Right renal cortex interstitium (tissue), 3 donors: ENCODE measurements at places on chromosomes 2 and 18. TPM values are rescaled to one million over a fixed set of nuclear protein-coding genes. Genes with fewer than 3 reads are reported as not detected.

GRCh38 chr2:54555318-54555837 lies 99.3 kb downstream of the SPTBN1 start:
- no peak for DNase-seq

DNA sequence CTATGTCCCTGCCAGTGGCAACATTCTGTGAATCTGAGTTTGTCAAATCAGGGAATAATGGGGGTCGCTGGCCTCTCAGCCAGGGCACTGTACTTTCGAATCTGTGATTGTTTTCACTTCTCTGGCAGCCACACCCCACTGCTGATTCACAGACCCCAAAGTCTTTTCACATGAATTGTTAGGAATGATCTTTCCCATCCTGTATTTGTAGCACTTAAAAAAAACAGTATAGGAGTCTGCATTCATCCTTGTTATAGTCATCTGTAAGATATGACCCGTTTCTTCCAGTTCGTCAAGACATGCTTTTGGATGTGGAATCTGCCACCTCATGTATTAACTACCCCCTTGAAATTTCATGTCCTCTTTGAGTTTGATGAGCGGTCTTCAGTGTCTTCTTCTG lies 928 bp downstream of the NAGK start:
- no peak for DNase-seq

DNA sequence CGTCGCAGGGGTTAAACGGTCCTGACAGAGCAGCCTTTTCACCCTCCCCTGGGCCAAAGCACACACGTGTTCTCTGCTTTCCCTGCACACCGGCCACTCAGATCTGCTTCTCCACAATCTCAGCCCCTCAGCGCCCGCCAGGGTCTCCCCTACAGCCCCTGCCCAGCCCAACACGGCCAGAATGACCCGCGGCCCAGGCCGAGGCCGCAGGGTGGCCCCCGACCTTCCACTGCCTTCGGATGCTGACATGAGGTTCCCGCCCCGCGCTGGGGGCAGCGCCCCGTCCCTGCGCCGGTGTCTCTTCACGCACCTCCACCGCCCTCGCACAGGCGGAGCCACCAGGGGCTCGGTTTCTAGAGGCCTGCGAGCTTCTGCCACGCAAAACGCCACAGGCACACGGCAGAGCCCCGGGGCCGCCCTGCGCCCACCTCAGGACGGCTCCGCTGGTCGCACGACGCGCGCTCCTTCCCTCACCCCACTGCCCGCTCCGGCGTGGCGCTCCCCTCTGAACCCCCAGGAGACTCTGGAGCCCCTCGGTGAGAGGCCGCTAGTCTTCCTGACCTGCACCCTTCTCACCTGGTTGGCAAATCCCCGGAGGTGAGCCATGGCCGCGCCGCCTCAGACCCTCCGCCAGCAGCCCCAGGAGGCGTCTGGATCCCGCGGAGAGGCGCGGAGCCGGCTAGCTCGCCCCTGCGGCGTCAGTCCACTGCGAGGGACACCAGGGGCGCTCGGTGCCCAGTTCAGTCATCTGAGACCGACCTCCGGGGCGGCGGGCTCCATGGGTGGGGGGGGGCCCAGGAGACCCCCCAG lies 749 bp downstream of the STK25 start:
- DNase-seq = no peak

DNA sequence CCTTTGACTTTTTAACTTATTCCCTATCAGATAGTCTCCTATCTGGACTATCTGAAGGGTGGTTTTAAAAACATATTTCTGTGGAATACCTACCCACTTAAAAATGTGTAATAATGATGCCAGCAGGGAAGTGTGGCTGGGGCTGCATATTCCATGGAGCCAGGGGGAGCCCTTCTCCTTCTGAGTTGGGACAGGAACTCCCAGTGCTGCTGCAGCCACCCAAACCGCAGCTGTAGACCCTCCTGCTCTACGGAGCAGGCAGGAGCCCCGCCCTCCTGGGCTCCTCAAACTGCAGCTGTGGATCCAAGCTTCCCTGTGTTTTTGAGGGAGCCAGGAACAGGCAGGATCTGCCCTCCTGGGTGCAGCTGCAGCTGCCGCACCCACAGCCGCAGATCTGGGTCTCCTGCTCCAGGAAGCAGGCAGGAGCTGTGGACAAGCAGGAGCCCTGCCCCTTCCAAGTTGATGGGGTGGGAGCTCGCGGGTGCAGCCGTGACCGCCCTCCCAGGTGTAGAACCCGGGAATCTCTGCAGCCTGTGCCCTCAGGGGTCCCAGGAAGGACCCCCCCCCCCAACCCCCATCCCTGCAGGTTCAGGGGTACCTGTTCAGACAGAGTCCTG lies 57.8 kb downstream of the PDK1 start:
- no peak for DNase-seq

GRCh38 chr2:152410165-152410597 lies 75.2 kb downstream of the FMNL2 start:
- no peak for DNase-seq

DNA sequence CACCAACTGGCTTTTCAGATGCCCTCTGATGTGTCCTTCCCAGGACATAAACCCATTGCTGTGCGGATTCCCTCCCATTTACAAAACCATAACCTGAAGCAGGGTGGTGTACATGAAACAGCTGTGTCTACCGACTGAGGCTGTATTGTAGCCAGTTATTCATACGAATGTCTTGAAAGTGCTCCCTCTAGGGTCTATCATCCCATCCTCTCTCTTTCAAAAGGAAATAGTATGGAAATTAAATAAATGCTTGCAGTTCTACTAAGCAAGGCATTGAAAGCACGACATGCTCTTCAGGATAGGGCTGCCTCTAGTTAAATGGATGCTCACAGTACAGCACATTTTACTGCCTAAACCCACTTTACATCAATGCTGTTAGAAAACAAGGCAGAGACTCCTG lies 112.2 kb upstream of the PXDN start:
- no peak for DNase-seq

- DNase-seq = no peak
These were observed 672.8 kb upstream of the ID2 start for GRCh38 chr2:8009010-8009597.

DNA sequence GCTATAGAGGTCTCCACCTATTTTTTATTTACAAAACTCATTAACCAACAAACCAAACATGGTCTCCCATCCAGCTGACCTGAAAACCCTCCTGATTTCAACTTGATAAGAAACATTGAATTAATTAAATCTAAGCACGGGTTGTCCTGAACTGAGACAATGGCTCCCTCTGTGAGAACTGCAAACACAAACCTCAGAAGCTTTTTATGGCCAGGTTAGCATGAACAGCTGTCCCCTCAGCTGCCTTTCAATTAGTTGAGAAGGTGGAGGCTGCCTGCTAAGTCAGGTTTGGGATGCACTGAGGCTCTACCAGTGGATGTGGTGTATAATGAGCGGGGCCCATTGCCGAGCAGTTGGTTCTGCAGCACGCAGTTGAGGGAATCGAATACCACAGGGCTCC lies 258.5 kb upstream of the DDX18 start:
- no peak for DNase-seq

GRCh38 chr2:55090702-55091101 lies 40.5 kb upstream of the RTN4 start:
- no peak for DNase-seq

DNA sequence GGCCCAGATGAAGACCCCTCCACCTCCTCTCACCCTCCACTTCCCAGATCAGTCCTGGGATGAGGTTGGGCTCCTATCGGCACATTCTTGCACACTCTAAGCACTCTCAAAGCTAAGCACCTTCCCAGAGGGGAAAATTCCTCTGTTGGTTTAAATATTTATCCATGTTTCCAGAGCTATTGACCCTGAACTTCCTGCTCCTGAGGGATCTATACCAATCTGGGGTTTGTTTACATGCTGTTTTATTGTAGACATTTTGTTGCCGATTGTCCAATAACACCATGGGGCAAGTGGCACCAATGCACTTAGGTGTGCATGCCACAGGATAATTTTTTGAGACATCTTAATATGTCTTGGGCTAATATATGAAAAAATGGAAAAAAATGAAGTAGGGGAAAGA lies 476.2 kb downstream of the SLC4A3 start:
- DNase-seq = no peak

- DNase-seq = no peak
These were observed 2.1 kb downstream of the KLHL14 start for GRCh38 chr18:32770666-32771168.

- no peak for DNase-seq
These were observed 130.2 kb downstream of the FAM124B start for GRCh38 chr2:224271617-224272236.

DNA sequence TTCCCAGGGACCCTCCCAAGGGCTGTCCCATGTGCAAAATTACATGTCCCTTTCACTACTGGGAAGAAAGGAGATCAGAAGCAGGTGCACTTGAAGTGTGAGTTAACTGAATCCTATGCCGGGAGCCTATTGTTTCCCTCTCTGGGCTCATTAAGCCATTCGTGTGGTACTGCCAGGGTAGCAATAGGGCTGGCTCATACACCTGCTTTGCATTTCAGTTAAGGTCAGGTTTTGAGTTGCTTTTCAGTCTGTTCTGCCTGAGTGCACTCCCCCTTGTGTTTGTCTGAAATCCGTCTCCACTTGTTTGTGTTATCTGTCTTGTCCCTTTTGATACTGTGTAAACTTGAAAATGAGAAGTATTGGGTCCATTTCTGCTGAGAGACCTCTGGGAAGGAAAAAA lies 1232.6 kb upstream of the NRXN1 start:
- DNase-seq = no peak

DNA sequence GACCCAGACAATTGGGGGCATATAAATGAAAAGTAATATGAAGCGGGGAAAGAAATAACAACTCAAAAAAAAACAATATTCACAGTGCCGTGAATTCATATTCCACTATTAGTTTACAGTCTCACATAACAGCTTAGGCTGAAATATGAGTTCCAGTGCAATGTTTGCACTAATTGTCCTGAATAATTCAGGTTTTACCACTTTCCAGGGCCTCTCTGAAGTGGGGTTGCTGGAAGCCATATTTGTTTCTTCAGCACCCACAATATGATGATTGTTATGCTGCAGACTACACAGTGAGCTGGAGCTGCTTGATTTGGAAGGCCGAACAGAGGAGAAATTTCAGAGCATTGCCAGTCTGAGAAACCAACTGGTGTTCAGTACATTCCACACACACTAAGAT lies 894.5 kb upstream of the ACVR2A start:
- DNase-seq = no peak

DNA sequence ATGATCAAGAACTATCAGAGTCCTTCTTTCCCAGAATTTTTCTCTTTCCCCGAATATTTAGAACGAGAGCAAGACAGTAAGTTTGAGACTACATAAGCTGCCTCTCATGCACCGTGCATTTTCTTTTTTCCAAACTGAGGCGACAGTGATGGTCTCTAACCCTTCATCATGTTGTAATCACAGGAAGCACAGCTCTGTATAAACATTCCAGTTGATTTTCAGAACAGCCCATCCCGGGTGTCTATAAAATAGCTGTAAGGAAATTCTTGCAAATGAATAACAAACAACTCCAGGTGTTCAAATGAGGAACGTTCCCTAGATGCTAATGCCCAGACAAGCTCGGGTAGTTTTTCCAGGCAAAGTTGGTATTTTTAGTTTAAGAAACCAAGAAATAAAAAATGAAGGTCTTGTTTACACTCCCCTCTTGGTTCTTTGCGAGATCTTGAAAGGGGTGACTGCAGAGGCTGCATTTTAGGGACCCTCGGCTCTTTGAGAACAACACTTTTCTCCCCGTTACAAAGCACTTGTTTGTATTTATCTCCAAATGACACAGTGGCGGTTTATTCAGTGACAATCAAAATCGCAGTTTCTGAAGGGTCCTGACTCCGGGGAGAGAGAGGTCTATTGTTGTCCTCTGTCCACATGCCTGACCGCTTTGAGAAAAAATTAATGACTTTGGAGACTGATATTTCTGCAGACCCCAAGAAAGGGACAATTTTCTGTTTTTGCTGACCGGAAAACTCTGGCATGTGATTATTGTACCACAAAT lies 101.1 kb upstream of the NCK2 start:
- DNase-seq = no peak

DNA sequence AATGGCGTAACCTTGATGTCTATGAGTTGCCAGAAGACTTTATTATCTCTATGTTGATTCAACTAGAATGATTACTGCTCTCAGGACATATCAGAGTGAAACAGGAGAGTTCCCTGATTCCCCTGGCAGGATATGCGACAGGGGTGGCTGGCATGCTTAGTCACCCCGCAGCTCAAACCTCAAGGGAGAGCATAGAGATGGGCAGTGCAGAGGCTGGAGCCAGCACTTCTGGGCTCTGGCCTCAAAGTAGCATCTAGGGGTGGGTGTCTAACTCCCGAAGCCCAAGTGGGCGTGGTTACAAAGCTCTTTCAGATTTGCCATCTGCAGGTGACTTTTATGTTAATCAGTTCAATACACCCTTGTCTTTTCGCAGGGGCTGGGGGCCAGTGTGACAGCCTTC lies 391.6 kb downstream of the ADCYAP1 start:
- no peak for DNase-seq

GRCh38 chr18:69209761-69210160 lies 190.9 kb upstream of the DOK6 start:
- DNase-seq = no peak

DSC3 gene
- 1.7 TPM for polyA plus RNA-seq

PPP1CB gene
- 185 TPM for polyA plus RNA-seq

ABCB11 gene
- polyA plus RNA-seq = 0.13 TPM

WNT6 gene
- polyA plus RNA-seq = 0.27 TPM
